ENCODE measurements at places on chromosomes 7 and 10.

DNA sequence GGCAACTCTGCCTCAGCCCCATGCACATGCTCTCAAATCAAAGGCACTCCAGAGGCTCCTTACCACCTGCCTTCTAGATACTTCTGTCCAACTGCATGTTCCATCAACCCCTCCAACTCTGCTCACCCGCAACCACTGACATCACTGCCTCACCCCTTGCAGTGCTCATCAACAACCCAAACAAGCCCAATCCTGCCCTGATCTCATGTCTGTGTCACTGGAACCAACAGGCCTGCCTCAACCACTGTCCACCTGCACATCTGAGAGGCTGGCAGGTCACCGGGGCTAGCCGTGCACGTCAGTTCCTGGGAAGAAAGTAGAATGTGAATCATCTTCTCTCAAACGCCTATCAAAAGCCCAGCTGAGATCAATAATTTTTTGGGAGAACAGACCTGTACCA is 33.3 kb downstream of the CTBP2 start:
- no peak for DNase-seq

DNA sequence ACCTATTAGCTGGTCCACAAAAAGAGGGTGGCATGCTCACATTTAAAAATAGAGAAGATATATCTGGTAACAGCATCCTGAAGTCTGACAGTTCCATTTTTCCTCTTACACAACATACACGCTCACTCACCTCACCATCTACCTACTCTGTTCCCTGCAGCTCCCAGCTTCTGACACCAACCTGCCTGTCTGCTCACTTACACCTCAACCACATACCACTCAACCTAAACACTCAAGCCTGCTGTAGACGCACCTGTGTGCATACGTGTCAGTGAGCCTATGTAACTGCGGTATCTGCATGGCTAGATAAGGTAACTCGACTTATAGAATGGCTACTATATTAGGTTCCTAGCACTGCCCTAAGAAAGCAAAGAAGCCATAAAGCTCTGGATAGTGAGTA is 174.9 kb downstream of the DGKI start:
- DNase-seq, result no peak

- no peak for DNase-seq
Measured at GRCh38 chr7:133301444-133301843, 48.6 kb downstream of the EXOC4 start.

DNA sequence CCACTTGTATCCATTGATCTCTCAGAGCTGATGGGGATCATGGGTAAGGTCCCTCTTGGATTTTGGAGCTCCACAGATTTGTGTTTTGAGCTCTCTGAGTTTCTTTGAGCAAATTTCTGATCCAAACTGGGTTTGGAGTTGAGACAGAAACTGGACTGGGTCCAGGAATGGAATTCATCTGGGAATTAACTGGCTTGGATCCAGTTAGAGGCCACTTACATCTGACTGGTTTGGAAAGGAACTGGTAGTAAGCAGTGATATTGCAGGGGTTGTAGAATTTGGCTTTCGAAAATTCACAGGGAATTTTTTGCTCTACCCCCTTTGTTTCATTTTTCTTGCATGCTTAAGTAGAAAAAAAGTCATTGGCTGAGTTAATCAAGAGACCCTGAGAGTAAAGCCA is 245.6 kb downstream of the SEMA3D start:
- no peak for DNase-seq

DNA sequence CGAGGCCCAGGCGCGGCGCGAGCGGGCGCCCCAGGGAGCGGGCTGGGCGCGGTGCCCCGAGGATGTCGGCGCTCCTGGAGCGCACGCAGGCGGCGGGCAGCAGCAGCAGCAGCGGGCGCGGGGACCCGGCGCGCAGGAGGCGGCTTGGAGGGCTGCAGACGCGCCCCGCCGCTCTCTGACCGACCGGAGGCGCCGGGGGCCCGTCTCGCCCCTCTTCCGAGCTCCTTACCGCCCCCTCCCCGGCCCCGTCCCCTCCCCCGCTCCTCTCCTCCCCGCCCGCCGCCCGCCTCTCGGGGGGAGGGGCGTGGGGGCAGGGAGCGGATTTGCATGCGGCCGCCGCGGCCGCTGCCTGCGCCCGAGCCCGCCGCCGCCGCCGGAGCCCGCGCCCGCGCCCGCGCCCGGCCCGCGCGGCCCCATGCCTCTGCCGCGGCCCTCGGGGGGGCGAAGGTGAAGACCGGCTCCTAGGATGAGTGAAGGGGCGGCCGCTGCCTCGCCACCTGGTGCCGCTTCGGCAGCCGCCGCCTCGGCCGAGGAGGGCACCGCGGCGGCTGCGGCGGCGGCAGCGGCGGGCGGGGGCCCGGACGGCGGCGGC is at the start of gene NRG3:
Gene NRG3, plus strand, starts transcription at position 320 of the 592 bp plus-strand sequence.
- DNase-seq, result peak; percentile 3

DNA sequence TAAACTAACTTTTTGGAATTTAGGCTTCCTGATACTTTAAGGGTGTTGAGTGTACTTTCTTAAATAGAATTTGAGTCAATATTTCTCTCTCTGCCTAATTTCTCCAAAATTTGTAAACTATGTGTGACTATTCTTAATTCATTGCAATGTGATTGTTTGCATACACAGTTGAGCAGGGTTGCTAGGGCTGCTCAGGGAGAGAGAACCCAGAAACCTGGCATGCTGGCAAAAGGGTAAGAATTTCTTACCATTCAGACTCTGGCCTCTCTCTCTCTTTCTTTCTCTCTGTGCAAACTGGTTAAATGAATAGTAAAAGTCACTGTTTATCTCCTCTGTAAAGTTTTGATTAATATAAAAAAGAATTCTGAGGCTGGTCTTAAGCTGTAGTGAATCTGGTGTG is 51.0 kb upstream of the NAMPT start:
- DNase-seq, result no peak

DNA sequence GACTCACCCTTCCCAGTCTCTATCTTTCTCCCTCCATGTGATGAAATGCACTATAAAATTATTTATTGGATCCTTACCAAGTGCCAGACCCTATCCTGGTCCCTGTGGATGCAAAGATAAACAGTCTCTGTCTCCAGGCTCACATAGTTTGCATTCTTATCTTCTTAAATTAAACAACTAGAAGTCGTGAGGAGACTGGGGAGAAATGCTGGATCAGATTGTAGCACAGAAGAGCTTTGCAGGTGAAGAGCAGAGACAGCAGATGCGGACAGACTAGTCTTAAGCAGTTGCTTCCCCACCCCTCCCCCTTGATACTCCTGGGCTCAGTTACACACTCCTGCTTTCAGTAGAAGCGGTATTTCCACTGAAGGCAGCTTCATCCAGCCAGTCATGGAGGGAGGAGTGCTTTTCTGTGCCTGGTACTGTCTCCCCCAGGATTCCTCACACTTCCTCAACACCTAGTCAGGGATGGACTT is 20.8 kb upstream of the CDK1 start:
- DNase-seq, result no peak

DNA sequence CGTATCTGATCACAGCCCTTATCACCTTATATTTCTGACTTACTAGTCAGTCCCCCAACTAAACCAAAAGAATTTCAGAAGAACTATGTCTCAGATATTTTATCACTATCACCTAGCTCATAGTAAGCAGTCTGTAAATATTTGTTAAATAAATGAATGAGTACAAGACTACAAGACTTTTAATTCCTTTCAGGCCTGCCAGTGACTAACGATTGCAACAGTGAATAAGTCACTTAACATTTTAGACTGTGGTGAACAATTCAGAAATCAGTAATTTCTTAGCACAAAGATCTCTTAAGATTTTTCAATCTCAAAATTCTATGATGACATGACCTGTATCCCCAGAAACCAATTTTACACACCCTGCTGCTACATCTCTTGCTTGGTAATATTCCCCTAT is 162.2 kb downstream of the IMMP2L start:
- no peak for DNase-seq

GRCh38 chr7:25326501-25327156 is 98.3 kb upstream of the NPVF start:
- no peak for DNase-seq

GRCh38 chr7:155676052-155676451 is 31.6 kb downstream of the RBM33 start:
- peak; percentile 36 for DNase-seq

GRCh38 chr7:24018331-24018730 is 265.7 kb upstream of the NPY start:
- no peak for DNase-seq

- DNase-seq, result no peak
Measured at GRCh38 chr7:79050603-79051002, 402.9 kb downstream of the MAGI2 start.

GRCh38 chr10:2927958-2928840 is 139.1 kb upstream of the PFKP start:
- DNase-seq, result peak; percentile 83

- DNase-seq, result no peak
Measured at GRCh38 chr10:116143673-116144222, 129.3 kb downstream of the GFRA1 start.

- no peak for DNase-seq
Measured at GRCh38 chr7:116317907-116318306, 107.6 kb downstream of the TES start.

DNA sequence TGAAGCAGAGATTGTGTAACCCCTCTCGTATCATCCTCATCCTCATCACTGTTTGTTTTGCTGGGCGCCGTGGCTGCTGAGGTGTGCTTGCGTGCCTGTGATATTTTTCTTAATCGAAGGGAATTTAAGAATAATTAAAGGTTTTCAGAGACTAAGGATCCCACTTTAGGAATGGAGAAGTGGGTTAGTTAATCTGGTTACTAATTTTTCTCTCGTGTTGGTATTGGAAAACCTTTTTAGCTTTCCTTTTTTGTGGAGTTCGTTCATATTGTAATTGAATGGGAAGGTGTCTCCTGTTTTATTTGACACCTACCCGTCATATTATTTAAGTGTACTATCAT is 1.3 kb downstream of the UBN2 start:
- no peak for DNase-seq

DNA sequence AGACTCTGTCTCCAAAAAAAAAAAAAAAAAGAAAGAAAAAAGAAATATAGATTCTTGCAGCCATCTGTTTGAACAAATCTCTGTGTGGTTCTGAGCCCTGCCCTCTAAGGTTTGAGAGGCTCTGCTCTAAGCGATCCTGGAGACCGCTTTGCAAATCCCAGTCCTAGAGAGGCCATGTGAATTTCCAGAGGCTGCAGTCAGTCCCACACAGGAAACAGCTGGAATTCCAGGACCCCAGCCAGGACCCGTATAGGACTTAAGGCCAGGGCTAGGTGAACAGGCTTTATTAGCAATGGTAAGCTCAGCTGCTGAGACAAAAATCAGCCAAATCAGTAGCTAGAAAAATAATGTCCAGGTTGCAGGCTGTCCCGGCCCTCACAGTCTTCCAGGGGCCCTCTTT is 154.8 kb downstream of the RPS24 start:
- DNase-seq, result no peak

- DNase-seq, result peak; percentile 13
Measured at GRCh38 chr10:27746397-27747095, 927 bp upstream of the MKX start.

GRCh38 chr10:90407131-90407530 is 450.7 kb downstream of the HTR7 start:
- no peak for DNase-seq

DNA sequence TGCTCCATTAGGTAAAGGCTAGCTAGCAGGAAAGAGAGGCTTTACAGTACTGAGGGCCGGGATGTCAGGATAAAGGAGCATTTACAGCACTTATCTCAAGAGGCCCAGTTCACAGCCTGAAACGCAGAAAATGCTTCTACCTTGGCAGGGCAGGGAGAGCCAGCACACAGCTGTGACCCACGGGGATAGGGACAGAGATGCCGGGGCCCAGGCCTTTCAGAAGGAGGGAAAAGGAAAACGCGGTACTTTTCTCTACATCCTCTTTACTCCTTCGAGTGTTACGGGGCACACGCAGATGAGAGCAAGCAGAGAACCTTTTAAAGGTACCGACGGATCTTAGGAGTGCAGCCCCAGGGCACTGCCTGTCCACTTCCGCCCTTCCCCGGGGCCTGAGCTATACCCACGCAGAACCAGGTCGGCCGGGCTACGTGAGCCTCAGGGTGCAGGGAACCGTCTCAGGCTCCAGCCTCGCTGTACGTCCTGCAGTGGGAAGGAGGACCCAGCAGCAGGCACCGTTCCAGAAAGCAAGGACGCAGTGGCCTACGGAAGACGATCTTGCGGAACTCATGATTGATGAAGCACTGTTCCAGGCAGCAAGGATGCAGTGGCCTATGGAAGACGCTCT is 232.3 kb downstream of the ELFN1 start:
- DNase-seq, result no peak

DNA sequence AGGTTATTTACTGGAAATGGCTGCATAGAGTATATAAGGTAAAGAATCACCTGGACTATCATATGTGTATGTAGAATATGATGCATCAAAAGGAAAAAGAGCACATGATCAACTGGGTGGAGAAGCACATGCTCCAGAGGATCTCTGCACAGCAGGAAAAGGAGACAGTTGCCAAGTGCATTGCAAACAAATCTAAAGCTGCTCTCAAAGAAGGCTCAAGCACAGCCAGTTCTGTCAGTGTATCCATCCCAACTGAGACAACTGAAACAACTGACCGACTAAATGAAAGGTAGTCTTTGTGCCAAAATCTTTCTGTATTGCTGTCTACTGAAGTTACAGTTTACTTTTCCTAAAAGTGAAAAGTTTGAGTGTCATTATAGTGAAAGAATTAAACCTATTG is 83.2 kb upstream of the SGCE start:
- no peak for DNase-seq

- no peak for DNase-seq
Measured at GRCh38 chr7:2522780-2523433, 3.3 kb downstream of the LFNG start.

GRCh38 chr10:126092366-126093215 is 196.2 kb downstream of the FANK1 start:
- DNase-seq, result peak; percentile 59

DNA sequence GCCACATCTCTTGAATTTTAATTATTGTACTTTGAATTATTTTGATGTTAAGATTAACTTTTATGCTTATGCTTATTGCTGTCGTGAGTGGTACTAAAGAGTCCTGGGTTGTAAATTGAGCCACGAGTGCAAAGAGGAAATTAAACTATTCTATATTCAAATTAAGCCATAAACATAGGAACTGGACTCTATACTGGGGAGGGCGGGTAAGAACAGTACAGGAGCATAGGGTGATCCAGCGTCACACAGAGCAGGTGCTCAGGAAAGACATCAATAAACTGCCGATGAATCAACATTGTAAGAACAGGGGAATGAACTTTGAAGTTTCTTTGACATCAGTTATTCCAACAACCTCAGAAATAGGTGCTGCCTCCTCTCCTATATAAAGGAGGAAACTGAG is 219.6 kb downstream of the CACNB2 start:
- DNase-seq, result no peak
